ENCODE measurements at places on chromosomes 7 and 10.

DNA sequence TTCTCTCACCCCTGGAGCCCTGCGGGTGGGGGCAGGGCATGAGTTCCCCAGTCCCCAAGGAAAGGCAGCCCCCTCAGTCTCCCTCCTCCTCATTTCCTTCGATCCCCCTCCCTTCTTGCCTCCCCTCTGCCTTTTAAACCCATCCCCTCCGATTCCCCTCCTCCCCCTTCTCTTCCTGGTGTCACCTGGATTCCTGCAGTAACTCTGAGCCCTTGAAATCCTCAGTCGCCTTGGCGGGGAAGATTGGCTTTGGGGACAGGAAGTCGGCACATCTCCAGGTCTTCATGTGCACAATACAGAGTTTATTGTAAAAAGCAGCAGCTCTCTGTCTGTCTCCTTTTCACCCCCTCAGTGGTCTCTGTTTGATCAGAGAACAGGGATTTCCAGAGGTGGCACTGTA is 1.3 kb upstream of the MUC12 start:
- no peak for DNase-seq

DNA sequence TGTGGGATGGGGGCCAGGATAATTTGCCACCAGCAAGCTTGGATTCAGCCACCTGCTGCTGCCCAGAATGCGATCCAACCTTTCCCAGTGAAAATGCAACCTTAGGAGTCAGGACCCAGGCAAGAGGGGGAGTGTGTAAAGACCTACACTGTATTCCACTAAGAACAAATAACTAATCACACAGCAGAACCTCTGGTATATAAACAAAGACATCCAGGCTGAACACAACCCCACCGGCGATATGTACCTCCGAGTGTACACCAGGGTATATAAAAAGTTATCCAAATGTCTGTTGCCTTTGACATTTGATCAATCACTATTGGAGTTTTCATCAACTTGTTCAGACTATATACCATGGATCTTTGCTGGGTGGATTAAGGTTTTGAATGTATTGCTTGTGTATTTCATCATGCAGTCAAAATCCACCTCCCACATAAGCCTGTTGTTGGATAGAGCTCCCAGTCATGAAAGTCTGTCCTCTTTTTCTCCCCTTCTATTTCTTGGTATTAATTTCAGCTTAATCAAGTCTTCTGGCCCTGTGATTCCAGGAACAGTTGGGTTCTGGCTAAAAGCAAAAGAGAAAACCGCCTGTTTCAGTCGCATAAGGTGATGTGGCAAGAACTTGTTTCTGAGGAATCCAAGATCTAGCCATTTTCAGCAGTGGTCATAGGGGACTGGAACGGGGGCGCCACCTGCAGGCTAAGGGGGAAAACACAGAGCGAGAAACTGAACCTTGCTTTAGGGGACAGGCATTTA is 290.7 kb downstream of the CCDC3 start:
- peak; percentile 39 for DNase-seq

- DNase-seq: no peak
Measured at GRCh38 chr10:77291596-77292505, 345.8 kb downstream of the KCNMA1 start.

GRCh38 chr10:126049759-126050700 is 153.7 kb downstream of the FANK1 start:
- DNase-seq: no peak

GRCh38 chr10:17984056-17984455 is 32.3 kb downstream of the SLC39A12 start:
- DNase-seq: no peak

DNA sequence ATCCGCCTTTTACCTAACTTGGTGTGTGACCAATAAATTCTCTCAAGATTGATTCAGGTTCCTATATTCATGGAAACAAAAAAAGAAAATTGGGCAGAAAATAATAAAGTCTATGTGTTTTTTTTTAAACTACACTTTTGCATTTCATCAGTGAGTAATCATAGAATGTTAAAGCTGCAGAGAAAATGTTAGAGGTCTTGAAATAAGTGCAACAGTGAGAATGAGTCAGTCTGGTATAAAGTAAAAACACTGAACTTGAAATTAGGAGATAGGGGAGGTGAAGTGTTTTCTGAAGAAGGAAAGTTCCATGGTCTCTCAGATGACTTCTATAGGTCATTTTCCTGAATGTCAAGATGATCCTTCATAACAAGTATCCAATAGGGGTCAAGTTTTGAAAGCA is 202.6 kb upstream of the NRP1 start:
- DNase-seq: no peak

- no peak for DNase-seq
Measured at GRCh38 chr7:157007470-157008066, 2.9 kb downstream of the MNX1 start.

- no peak for DNase-seq
Measured at GRCh38 chr10:49107111-49107886, 8.0 kb downstream of the VSTM4 start.

GRCh38 chr10:21849607-21850006 is 153.9 kb downstream of the DNAJC1 start:
- no peak for DNase-seq

GRCh38 chr10:123580426-123580825 is 85.7 kb upstream of the GPR26 start:
- DNase-seq: no peak

DNA sequence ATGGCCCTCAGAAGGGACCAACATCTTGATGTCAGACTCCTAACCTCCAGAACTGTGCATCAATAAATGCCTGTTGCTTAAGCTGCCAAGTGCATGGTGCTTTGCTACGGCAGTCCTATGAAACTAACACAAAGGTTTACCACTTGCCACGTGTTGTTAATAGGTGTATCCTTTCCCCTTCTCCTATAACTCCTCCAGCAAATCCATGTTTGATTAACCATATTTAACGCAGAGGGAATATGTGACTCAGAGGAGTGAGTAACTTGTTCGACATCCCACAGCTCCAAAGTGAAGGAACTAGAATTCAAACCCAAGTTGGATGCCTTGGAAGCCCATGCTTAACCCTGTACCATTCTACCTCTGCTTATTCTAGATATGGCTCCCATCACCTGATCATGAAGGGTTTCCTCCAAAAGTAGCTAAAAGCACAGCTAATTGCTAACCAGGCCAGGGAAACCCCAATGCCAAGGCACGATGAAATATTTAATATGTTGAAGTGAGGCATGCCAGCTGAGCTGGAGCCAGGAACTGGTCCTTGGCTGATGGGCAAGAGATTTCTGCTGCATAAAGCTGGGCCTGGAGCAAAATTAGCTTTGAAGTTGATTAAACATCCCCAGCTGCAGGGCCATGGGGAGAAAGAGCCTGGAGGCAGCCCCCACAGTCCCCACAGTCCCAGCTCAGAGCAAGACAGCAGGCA is 131.9 kb downstream of the C10orf90 start:
- DNase-seq: no peak

- DNase-seq: no peak
Measured at GRCh38 chr10:43166880-43167497, 28.7 kb downstream of the CSGALNACT2 start.

DNA sequence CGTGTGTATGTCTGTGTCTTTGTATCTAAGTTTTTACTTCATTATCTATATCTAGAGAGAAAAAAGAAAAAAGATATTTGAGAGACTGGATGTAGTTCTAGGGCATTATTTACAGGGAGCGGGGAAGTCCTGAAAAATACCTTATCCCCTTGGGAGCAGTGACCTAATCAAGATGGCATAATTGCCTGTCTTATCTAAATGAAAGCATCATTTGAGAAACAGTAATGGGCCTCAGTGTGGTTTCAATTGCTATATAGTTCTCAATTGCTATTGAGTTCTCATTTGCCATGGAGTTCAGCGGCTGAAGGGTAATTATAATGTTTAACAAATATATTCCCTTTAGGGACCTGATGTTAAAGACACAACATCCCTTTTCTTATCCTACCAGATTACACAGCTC is 216.5 kb downstream of the PLXNA4 start:
- DNase-seq: no peak

- no peak for DNase-seq
Measured at GRCh38 chr10:129971381-129972144, 7.5 kb upstream of the EBF3 start.

GRCh38 chr7:57399251-57399940 is 50.6 kb upstream of the ZNF716 start:
- no peak for DNase-seq

DNA sequence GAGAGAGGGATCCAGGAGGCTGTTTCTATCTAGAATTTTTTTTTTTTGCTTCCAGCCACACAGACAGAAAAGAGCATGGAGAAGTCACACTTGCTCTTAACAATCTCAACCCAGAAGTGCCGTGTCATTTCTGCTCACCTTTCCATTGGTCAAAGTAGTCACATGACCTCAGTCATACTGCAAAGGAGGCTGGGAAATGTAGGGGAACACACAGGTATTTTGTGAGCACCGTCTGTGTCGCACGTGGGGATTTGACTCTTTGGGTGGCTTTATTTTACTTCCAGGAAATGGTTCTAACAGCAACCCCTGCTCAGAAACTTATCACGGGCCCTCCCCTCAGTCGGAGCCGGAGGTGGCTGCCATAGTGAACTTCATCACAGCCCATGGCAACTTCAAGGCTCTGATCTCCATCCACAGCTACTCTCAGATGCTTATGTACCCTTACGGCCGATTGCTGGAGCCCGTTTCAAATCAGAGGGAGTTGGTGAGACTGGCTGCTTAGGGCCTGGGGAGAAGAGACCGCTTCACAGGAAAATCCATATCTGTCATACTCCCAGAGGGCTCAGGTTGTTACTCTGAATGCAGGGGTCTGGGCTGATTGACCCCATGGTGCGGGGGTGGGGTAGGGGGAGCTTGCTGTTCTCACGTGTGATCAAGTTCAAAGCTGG is 13.1 kb upstream of the CPA1 start:
- DNase-seq: no peak

DNA sequence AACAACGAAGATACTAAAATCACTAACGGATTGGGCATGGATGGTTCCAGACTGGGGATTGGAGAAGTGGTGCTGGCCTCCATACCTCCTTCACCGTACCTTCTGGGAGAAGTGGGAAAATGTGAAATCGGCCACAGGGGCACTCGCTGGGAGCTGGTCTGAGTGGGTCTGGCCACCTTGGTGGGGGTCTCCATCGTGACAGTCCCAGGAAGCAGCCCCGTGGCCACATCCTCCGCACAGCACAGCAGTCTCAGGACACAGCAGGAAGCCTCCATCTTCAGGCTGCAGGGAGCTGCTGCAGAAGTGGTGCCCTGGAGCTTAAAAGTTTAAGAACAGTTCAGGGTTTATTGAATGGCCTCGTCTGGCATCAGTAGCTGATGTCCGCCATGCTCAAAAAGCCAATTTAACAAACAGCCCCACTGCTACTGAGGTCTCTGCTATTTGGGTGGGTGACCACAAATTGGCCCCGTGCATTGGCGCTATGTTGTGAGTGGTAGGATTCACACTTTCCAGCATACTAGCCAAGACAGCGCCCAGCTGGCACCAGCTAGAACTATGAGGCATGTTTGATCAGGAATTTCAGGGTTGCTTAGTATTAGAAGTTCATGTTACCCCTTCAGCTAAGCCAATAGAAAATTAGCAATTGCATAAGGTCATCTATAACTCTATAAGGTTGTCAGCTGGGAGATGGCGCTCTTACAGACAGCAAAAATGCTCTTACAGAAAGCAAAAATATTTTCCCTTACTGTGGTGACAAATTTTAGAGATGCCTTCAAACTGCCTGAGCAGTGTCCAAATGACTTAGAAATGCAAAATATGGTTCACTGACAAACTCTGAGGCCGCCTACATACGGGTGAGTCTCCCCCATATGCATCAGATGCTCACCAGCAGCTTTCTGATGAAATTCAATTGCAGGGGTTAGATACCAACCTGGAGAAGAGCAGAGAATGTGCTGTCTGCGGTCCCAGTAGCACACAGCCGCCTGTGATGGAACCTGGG is 17.0 kb downstream of the PKD1L1 start:
- DNase-seq: no peak

GRCh38 chr7:34036051-34036920 is 130.9 kb downstream of the BMPER start:
- DNase-seq: no peak

DNA sequence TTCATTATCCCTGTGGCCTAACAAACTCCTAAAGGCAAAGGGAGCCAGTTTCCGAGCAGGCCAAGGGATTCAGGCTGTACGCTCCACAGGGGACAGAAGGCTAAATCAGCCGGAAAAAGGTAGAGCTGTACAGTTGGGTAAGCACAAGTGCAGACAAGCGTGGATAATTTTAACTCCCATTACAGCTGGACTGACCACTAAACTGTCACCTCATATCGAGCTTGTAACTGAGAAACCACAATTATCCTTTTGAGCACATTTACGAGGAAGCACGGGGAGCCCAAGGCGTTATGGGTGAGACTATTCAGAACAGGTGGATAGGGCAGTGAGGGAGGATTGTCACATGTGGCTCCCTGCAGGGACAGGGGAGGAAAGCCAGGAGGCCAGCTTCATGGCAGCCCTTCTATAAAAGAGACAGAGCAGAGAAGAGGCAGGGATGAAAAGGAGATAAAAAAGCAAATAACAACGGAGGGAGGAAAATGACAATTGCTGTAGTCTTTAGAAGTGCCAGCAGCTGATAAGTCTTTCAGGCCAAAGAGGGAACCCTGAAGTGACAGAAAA is 288.0 kb downstream of the FGFR2 start:
- peak; percentile 63 for DNase-seq

- no peak for DNase-seq
Measured at GRCh38 chr10:63441404-63441803, 24.4 kb downstream of the JMJD1C start.

GRCh38 chr10:116669080-116669479 is 48.3 kb downstream of the PNLIPRP2 start:
- no peak for DNase-seq

- DNase-seq: no peak
Measured at GRCh38 chr10:11266426-11266825, 248.8 kb downstream of the CELF2 start.
